Osteoblast (primary cell): ENCODE measurements at places on chromosomes 2 and 18. TPM values are rescaled to one million over a fixed set of nuclear protein-coding genes. Genes with fewer than 3 reads are reported as not detected.

DNA sequence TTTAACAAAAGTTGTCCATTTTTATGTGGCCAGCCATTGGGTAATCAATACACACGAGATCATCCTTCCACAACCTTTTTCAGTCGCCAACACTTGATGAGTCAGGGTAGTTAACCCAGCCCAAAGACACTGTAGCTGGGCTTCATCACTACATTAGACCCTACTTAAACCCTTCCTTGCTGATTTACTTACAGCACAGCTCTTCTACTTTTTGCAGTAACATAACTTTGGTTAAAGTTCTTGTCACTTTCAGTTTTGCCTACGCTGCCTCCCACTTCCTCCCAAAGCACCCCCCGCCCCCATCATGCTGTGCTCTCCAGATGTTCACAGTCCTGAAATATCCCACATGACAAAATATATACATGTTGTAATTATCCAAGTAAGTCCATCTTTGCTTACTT is 103.6 kb downstream of the CDK15 start:
- DNase-seq: peak; percentile 80

GRCh38 chr2:60500861-60501260 is 52.6 kb downstream of the BCL11A start:
- no peak for DNase-seq

FAM98A gene
- total RNA-seq: 22.8 and 68.7 TPM in 2 replicates

ACMSD gene
- total RNA-seq: not detected in 2 replicates

SLC4A3 gene
- 2.5 and 3.8 TPM in 2 replicates for total RNA-seq
